ENCODE measurements at places on chromosomes 13 and 19.

DNA sequence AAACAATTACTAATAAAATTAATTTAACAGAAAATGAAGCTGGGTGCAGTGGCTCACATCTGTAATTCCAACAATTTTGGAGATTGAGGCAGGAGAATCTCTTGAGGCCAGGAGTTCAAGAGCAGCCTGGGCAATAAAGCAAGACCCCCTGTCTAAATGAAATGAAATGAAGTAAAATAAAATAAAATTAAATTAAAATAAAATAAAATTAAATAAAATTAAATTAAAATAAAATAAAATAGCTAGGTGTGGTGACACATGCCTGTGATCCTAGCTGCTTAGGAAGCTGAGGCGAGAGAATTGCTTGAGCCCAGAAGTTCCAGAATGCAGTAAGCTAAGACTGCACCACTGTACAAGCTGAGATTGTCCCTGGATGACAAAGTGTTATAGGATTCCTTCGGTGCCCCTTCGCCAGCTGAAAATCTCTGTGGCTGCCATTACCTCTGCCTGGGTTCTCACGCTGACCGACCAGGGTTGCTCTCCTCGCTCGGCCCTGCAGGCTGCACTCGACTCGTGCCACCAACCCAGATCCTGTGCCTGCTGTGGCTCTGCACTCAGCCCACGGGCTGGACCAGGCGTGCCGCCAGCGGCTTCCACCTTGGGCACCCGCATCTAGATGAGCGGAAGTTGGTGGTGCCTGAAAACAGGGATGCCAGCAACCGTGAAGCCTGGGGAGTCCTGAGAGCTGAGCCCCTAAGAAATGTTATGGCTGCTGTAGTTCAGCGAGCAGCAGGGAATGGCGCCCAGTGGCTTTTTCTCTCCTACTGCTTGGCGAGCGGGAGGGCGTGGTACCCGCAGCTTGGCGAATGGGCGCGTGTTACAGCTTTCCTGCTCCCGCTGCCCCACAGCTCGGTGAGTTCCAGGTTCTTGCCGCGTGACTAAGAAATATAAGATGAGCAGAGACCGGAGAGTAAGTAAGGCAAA is 539.2 kb upstream of the PCDH9 start:
- no peak for DNase-seq

GRCh38 chr13:95222733-95223018 is 78.6 kb downstream of the ABCC4 start:
- DNase-seq = no peak

- DNase-seq = peak; percentile 69
These were observed 21.9 kb downstream of the SMIM24 start for GRCh38 chr19:3458229-3459088.

DNA sequence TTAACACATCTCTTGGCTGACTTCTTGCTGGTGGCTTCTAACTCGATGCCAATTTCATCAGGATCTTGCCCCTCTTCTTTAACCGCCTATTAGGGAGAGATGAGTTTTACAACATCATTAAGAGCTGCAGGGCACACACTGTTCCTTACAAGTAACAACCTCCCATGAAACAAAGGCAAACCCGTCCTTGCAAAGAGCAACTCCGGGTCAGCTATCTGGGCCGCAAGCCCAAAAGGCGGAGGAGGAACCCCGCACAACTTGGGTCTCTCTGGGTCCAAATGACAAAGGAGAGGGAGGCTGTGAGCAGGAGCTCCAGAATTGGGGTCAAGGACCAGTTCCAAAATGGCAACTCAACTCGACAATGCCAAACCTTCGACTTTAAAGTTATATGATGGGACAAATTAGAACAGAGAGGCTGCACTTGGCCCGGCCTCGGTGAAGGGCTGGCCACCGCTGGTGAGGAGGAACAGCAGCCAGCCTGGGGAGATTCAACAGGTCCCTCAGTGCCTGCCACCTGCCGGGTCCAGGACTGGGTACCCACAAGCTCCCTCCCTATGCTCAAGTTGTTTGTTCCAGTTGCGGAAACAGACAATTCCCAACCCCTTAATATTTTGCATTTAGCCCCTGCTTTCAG is 1.1 kb downstream of the SAFB2 start:
- no peak for DNase-seq

GRCh38 chr19:33580645-33581037 is 41.1 kb upstream of the CHST8 start:
- no peak for DNase-seq

DNA sequence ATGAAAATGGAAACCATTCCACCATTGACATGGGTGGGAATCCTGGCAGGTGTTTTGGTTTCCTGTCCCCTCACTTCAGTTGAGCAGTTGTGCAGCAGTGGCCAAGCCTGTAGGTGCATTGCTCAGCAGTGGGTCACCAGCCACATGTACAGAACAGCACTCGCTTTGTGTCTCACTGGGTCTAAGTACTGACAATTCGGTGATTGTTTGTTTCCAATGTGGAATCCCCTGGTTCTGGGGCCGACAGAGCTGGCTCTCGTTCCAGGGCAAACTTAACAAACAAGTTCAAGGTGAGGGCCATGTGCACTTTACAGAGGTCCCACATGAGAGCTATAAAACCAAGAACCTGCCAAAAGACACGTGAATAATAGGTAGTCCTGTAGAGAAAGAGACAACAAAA is 54.1 kb upstream of the SPATA13 start:
- no peak for DNase-seq

- DNase-seq = no peak
These were observed 1.0 kb downstream of the AP2S1 start for GRCh38 chr19:46849610-46850009.

- DNase-seq = no peak
These were observed 1.3 kb downstream of the PRR22 start for GRCh38 chr19:5782945-5783919.

- DNase-seq = no peak
These were observed 59.8 kb downstream of the TRPM4 start for GRCh38 chr19:49217382-49217781.

- no peak for DNase-seq
These were observed 3.0 kb upstream of the EFNA2 start for GRCh38 chr19:1282588-1283206.

GRCh38 chr19:23795462-23795861 is 36.8 kb upstream of the ZNF681 start:
- DNase-seq = no peak

GRCh38 chr19:18416778-18417249 is 2.4 kb upstream of the SSBP4 start:
- peak; percentile 94 for DNase-seq

DNA sequence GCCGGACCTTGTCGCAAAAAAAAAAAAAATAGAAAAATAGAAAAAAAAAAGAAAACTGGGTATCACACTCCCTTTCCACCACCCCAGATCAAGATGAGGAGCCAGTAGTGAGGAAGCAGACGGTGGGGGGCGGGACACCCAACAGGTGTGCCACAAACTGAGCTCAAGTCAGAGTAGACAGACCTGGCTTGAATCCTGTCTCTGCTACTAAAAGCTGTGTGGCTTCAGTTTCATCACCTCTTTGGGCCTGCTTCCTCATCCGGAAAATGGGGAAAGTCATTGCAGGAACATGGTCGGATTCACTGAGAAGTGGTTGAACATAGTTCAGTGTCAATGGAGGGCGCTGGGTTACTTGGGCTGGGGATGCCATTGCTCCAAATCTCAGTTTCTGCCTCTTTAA is 2.9 kb downstream of the HIF3A start:
- DNase-seq = no peak

- no peak for DNase-seq
These were observed 2.2 kb upstream of the CERS1 start for GRCh38 chr19:18898081-18898606.

DNA sequence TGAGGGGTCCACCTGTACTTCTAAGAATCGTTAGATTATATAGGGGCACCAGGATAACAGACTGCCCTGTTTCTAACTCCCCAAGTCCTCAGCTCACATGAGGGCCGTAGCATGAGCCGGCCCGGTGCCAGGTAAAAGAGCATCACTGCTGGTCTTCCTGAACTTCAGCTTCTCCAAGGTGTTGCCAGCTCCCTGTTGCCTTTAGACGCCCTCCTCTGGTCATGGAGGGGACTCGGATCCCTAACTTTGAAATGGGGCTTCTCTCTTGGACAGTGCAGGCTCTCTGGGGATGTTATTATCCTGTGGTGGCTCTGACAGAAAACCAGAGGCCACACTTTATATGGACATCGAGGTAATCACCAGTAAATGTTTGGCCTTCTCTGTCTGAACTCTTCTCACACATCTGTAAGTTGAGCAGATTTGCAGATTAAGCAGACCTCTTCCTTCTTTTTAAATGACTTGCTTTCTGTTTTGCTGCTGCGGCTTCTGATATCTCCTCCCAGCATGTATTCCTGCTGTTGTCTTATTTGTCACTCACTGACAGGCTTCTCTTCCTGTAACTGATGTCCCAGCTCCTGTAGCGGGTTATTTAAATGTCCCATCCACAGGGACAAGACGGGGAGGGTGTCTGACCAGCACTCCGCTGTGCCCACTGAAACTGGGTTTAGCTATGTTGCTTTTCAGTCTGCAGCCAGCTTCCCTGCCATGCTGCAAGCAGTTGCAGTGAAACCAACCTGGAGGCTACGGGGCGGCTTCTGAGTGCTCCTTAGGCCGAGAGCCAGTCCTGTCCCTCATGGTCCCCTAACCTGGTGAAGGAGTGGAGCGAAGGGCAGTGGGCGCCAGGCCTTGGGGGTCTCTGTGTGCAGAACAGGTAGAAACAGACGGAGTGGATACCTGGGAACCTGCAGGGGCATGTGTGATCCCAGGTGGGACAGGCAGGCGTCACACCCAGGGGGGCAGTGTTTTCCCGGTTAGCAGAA is 39.2 kb downstream of the TSSK6 start:
- DNase-seq = no peak

DNA sequence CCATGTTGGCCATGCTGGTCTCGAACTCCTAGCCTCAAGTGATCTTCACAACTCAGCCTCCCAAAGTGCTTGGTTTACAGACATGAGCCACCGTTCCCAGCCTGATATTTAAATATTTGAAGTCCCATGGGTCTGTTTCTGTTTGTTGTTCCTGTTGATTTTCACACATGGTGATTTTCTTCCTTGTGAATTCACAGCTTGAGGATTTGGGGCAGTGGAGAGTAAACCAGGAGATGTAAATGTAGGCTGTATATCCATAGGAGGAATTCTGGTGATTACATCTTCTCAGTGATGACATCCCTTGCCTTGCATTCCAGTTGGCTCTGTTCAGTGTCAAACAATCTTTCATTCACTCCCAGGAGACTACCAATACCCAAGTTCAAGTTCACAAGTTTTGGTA is 471.9 kb downstream of the KCTD12 start:
- DNase-seq = no peak

DNA sequence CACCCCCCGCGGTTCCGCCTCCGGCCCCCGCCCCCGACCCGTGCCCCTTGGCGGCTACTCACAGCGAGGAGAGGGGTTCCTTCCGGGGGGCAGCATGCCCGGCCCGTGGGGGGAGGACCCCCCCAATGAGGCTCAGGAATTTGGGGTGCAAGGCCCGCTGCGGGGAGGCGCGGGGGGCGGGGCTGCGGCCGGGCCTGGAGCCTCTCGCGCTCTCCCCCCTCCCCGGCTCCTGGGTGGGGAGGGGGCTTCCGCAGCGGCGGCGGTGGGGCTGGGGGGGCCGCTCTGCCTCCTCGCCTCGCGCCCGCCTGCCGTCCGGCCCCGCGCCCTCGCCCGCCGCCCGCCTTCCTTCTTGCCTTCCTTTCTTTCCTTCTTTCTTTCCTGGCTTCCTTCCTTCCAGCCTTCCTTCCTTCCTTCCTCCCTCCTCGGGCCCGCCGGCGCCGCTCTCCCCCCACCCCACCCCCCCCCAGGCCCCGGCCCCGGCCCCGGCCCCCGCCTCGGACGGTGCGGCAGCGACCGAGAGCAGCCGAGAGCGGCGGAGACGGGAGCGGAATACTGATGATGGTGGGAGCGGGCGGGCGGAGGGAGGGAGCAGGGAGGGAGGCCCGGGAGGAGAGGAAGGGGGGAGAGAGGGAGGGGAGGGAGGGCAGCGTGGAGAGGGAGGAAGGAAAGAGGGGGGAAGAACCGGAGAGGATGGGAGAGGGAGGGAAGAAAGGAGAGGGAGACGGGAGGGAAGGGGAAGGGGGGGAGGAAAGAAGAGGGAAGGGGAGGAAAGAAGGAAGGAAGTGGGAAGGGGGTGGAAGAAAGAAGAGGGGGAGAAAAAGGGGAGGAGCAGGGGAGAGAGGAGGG is at the start of gene LRRC4B:
Gene LRRC4B (minus strand): TSS at position 554 of the 846 bp plus-strand sequence. CDS start 19,597 bp downstream, outside the sequence.
- DNase-seq = no peak

DNA sequence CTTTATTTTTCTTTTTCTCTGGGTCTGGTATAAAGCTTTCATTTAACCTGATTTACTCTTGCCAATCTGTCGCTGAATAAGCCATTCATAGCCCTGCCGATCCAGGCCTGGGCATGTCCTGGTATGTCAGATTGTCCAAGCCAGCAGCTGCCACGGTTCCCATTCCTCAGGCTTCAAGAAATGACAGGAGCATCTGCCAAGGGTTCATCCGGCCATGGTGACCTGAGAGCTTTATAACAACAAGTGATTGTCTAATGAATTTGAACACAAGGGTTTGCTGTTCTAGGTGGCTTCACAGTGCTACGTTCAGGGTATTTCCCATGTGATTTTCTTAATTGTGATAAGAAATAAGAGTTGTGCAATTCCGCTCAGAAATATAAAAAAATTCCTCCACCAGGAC is 20.0 kb downstream of the PNMA8A start:
- DNase-seq = no peak

- DNase-seq = peak; percentile 47
These were observed 15.7 kb downstream of the RANBP3 start for GRCh38 chr19:5961969-5962945.

GRCh38 chr13:25001476-25002206 is 94.3 kb upstream of the PABPC3 start:
- DNase-seq = no peak

GRCh38 chr19:29671393-29672160 is 6.3 kb downstream of the PLEKHF1 start:
- DNase-seq = peak; percentile 54

GRCh38 chr13:38262211-38262610 is 87.4 kb upstream of the UFM1 start:
- DNase-seq = peak; percentile 89

- peak; percentile 14 for DNase-seq
These were observed 490.8 kb downstream of the RFC3 start for GRCh38 chr13:34308725-34309124.

DNA sequence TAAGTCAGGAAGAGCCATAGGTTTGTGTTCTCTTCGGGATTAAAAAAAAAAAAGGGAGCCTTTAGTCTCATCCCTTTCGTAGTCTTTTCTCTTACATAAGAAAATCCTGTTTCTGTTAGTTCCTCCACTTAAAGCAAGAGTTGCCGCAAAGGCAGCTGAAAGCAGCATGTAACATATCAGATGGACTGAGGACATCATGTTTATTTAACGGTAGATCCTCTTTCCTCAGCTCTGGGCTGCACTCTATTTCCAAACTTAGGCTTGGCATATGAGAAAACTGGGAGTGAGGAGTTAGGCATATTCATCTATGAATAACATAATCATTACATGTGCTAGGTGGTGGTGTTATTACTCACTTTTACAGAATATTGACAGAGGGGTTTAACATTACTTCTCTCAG is 391.2 kb downstream of the KLF12 start:
- DNase-seq = no peak

GRCh38 chr19:55540619-55541018 is 3.7 kb upstream of the SBK2 start:
- DNase-seq = no peak

GRCh38 chr19:31256593-31256960 is 92.7 kb downstream of the TSHZ3 start:
- DNase-seq = no peak

Measured in fibroblast of skin of right biceps (primary cell).